Activated T-cell treated with anti-CD3 and anti-CD28 coated beads, Interleukin-2, amount 50 U/mL, for 72 hours (primary cell): ENCODE measurements at places on chromosomes 3 and 15.
A peak's percentile ranks its signal among the peaks of the same experiment; 100 is the strongest.

DNA sequence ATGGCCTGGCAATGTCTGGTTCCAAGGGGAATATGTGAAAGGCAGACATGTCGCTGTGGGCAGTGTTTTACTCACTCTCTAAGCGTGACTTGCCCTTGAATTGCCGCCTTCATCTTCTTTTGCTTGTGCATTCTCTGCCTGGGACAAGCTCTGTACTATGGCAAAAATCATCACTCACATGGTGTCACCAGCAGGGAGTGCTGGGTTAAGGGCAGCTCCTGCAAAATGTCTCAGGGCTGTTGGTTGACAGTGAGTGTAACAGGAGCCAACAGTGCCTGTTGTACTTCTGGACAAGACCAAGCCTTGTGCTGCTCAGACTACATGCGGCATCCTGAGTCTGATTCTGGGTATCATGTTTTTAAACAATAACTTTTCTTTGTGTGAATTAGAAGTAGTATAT, 45.3 kb upstream of the KY start:
- no peak for DNase-seq

DNA sequence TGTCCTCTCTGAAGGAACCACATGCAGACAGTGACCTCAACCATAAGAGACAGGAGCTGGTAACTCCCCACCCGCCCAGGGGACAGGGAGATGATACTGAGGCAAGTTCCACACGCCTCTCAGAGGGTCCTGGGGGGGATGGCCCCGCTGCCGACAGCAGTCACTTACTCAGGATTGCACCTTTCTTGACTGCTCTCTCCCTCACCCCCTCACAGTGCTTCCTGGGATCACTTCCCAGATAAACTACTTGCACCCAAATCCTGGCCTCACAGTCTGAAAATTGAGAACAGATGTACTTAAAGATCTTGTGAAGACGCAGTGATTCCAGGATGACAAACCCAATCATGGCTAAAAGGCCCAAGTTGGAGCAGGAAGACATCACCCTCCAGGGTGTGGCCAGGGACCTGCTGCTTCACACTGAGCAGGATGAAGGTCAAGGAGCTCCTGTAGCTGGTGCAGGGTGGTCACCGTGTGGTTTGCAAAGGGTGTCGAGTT, 207.6 kb downstream of the ADAMTS17 start:
- DNase-seq: no peak

DNA sequence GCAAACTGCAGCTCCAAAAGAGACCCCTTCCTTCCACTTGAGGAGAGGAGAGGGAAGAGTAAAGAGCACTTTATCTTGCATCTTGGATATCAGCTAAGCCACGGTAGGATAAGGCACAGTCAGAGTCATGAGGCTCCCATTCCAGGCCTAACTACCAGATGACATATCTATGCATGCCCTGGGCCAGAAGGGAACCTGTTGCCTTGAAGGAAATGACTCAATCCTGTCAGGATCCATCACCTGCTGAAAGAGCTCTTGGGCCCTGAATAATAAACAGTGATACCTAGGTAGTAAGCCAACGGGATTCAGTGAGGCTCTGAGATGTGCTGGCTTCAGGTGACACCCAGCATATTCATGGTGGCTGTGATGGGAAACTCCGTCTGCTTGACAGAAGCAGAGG, 118.5 kb upstream of the EPHA3 start:
- DNase-seq: no peak

DNA sequence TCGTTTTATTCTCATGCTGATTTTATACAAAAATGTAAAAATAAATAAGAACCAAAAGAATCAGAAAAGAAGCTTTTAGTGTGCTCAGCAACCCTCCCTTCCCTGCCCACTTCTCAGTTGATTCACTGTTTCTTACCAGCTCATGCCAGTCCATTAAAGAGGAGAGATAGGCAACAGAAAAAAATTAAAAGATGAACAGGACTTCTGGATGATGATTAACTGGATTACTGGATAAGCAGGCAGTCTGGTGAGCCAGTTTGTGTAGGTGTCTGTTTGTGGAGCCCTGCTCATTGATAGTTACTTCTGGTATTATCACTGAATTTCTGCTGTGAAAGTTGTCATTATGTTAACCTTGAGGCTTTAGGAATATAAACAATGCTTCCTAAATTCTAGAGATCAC, 15.1 kb upstream of the GPR171 start:
- no peak for DNase-seq

DNA sequence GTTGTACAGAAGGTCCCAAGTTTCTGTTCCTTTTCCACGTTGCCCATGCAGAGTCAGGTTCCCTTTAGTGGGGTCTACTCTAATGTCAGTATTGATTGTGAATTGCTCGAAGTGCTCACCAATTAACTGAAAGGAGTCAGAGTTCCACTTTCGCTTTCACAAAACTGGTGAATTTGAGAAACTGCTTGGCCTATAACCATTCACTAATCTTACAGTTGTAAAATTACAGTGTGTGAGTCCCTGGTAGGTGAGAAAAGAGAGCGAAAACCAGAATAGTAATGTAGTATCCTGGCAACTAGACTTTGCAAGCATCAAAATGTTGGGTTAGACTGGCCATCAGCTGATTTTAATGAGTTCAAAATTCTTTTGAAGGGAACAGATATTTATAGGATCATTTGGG, 237.5 kb upstream of the CHRM5 start:
- no peak for DNase-seq

DNA sequence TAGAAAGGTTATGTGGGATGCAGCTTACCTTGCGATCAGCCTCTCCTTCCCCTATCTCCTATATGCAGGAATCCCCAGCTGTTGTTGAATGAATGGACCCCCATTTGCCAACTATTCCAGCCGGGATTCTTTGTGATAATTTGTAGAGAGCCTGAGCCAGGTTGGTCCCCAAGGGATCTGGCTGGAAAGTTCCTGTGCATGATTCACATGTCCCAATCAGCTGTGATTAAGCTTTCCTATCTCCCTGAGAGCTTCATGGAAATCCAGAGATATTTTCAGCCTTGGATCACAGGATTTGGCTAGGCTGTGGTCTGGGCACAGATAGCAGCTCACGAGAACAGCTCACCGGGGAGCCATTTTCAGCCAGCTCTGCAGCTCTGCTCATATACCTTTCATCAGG, 76.7 kb downstream of the ARNT2 start:
- DNase-seq: no peak

DNA sequence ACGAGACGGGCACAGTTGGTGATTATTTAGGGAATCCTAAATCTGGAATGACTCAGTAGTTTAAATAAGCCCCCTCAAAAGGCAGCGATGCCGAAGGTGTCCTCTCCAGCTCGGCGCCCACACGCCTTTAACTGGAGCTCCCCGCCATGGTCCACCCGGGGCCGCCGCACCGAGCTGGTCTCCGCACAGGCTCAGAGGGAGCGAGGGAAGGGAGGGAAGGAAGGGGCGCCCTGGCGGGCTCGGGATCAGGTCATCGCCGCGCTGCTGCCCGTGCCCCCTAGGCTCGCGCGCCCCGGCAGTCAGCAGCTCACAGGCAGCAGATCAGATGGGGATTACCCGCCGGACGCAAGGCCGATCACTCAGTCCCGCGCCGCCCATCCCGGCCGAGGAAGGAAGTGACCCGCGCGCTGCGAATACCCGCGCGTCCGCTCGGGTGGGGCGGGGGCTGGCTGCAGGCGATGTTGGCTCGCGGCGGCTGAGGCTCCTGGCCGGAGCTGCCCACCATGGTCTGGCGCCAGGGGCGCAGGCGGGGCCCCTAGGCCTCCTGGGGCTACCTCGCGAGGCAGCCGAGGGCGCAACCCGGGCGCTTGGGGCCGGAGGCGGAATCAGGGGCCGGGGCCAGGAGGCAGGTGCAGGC, 318.0 kb downstream of the FGF12 start:
- DNase-seq: peak; percentile 2

DNA sequence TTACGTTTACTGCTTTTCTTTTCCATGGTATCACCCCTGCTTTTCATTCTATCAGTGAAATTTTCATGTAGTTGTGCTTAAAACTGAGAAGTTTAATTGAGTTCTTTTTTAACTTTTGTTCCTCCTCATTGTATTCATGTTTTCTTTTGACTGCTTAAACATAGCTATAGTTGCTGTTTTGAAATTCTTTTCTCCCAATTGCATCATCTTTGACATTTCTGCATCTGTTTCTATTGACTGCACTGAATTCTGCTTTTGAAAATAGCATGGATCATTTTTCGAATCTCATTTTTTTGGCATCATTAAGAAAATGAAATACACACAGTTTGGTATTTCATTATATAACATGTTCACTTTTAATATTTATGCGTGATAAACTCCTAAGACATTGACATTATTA, 694.9 kb downstream of the MECOM start:
- no peak for DNase-seq

DNA sequence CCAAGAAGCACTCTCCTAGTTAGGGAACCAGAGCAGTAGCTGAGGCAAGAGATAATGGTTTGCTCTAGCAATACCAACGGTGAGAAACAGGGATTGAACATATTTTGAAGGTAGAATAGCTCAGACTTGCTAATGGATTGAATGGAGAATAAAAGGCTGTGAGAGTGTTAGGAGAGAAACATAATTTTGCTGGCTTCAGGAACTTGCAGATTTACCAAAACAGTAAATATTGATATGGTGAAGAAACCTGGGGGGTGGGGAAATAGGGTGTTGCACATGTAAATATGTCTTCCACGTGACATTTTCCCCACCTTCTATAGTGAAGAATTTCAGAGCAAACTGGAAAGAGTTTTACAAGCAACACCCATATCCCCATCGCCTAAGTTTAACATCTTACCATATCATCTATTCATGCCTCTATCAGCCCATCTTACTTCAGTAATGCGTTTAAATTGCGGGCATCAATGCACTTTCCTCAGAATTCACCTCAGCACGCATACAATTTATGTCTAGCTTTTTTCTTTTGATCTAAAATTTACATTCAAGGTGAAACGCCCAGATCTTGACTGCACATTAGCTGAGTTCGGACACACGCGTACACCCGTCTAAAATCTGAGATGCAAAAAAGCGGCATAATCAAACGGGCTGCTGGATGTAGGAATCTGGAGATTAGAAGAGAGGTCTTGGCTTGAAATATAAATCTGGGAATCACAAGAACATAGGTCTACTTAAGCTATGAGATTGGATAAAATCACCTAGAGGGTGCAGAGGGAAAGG, 891 bp upstream of the NR1D2 start:
- no peak for DNase-seq

DNA sequence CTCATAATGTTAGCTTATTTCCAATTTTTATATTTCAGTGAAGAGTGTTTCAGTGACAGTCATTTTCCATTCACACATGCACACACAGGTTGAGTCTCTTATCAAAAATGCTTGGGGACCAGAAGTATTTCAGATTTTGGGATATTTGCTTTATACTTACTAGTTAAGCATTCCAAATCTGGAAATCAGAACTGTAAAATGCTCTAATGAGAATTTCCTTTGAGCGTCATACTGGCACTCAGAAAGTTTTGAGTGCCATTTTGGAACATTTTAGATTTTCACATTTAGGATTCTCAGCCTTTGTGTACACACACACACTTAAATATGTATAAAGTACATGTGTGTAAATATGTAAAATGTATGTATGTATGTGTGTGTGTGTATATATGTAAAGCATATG, 71.0 kb downstream of the CHD2 start:
- DNase-seq: no peak

- no peak for DNase-seq
Measured at GRCh38 chr15:39195961-39196486, 384.9 kb upstream of the THBS1 start.

GRCh38 chr15:52289629-52290081, 5.9 kb downstream of the MYO5C start:
- DNase-seq: no peak

DNA sequence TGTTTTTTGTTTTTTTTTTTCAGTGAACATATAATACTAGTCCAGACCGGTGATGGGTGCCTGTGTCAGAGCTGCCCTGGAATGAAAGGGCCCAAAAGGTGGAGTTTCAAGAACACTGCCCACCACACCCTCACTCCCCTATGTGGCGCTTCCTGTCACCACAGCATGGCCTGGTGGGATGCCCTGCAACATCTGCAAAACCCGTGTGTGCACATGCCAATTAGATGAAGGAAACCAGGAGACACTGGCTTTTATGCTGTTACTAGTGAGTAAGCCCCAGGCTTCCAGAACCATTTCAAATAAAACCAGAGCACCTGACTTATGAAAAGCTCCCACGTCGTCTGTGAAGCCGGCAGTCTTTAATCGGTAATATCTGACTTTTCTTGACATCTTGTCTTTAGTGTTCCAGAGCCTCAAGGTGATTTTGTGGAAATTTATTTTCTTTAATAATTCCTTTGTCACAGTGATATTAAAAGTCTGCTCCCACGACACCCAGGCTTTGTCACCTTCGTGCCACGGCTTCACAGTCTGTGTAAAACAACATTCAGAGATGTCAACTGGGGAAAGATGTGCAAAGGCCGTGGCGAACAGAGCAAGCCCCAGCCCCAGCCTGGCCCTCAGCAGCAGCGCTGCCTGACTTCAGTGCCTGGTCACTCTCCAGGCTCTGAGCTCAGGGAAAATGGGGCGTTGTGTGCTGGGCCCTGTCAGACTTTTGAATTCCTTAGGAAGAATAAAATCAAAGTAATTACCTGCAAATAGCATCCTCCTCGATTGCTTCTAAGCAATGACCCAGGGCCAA, 6.4 kb downstream of the CFAP92 start:
- no peak for DNase-seq
